Activated CD4-positive, alpha-beta memory T cell treated with anti-CD3 and anti-CD28 coated beads, Interleukin-2, amount 10 ng/mL, durations not matched to agents 7 days and 5 days (primary cell): ENCODE measurements at places on chromosomes 16 and 17. TPM values are rescaled to one million over a fixed set of nuclear protein-coding genes. Genes with fewer than 3 reads are reported as not detected.

DNA sequence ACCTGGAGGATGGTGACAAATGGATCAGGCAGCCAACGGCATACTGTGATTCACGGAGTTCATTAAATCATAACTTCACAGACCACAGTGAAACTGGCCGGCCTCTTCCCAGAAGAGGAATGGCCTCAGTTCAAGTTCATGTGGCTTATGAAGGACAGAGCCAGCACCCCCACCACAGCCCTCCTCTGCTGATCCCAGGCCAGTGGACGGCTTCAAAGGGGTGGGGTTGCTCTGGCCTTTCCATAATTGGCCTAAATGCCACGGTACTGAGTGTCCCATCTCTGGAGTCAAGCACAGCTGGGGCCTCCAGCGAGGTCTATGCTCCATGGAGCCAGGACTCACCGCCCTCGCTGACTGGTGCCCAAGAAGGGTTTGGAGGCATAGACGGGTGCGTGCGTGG is 21.4 kb downstream of the GALNS start:
- no peaks in the 10 kb centered on the region for H3K27me3 ChIP-seq
- H3K4me3 ChIP-seq: no peak overlapping the region
- H3K36me3 ChIP-seq: no peaks in the 10 kb centered on the region
- no peak overlapping the region for H3K27ac ChIP-seq

GRCh38 chr16:70635336-70636016 is 10.9 kb upstream of the IL34 start:
- H3K27me3 ChIP-seq: peaks cover 15% of the 10 kb centered on the region
- no peaks in the 10 kb centered on the region for H3K36me3 ChIP-seq
- no peak overlapping the region for H3K4me3 ChIP-seq
- no peak overlapping the region for H3K27ac ChIP-seq
- DNase-seq: no peak

- H3K27ac ChIP-seq: no peak overlapping the region
- no peaks in the 10 kb centered on the region for H3K27me3 ChIP-seq
- no peak overlapping the region for H3K4me3 ChIP-seq
Observed at GRCh38 chr16:80743772-80744171, 60.6 kb downstream of the CDYL2 start.

GRCh38 chr17:82003411-82004381 is 19.0 kb downstream of the CENPX start:
- no peak overlapping the region for H3K27ac ChIP-seq
- no peaks in the 10 kb centered on the region for H3K27me3 ChIP-seq
- no peak overlapping the region for H3K4me3 ChIP-seq

Gene UBALD2
- 524 TPM for total RNA-seq

Gene GCGR
- total RNA-seq: not detected
